ENCODE measurements at places on chromosomes 2 and 18.
A peak's percentile ranks its signal among the peaks of the same experiment; 100 is the strongest.

- DNase-seq, result no peak
These were observed 1500.3 kb downstream of the LRP1B start for GRCh38 chr2:140630557-140630956.

GRCh38 chr2:234674781-234675201, 177.9 kb upstream of the ARL4C start:
- no peak for DNase-seq

- no peak for DNase-seq
These were observed 12.9 kb downstream of the CCDC148 start for GRCh38 chr2:158443606-158444005.

DNA sequence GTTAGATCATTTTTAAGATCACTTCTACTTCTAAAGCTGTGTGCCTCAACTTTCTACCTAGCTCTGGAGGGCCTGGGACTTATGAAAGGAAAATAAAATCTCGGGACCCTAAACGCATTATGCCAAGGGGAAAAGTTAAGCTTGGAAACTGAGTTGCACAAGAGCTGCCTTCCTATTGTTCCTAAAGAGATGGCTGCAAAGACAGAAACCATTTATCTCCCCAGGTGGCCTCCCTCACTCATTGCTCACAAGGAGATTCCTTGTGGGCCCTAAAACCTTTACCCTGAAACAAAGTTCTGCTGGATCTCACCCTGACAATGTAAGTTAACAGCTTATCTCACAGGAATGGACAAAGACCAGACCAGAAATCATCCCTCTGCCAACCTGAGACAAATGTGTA, 26.8 kb downstream of the TUBB6 start:
- DNase-seq, result no peak

- DNase-seq, result no peak
These were observed 3.0 kb downstream of the SCG2 start for GRCh38 chr2:223598994-223599639.

DNA sequence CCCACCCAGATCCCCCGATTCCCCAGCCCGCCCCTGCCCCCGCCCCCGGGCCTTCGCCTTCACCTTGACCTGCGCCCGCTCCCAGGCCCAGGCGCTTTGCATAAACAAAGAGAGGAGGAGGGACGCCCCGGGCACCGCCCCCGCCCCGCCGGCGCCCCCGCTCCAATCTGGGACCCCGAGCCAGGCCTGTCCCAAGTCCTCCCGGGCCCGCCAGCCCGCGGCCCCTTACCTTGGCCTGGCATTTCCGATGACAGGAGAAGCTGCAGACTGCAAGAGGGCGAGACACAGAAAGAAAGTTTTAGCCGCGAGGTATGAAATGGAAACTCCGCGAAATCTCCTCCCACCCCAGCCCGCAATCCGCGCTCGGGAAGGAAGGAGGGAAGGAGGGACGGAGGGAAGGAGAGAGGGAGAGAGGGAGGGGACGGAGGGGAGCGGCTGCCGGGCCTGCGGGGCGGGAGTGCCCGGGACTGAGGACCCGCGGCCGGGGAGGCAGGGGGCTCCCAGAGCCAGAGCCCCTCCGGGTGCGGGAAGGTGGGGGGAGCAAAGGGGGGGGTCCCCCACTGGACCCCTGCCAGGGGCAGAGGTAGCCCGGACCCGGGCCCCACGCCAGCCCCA, 24.2 kb downstream of the TNS1 start:
- peak; percentile 20 for DNase-seq

DNA sequence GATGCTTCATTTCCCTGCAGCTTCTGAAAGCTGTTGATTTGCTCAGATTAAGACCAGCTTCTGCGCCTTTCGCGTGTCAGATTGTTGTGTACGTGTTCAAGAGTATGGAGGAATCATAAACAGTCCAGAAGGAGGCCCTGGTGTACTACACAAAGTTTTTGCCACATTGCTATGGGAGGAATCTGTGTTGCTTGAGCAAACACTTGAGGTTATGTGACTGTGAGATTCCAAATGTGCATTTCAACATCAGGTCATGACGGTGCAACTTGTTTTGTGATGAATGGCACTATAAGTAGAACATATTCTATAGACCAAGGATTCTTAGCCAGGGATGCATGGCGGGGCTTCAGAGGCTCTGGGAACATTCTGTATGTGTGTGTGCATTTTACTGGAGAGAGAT, 35.0 kb downstream of the SRSF7 start:
- DNase-seq, result no peak

DNA sequence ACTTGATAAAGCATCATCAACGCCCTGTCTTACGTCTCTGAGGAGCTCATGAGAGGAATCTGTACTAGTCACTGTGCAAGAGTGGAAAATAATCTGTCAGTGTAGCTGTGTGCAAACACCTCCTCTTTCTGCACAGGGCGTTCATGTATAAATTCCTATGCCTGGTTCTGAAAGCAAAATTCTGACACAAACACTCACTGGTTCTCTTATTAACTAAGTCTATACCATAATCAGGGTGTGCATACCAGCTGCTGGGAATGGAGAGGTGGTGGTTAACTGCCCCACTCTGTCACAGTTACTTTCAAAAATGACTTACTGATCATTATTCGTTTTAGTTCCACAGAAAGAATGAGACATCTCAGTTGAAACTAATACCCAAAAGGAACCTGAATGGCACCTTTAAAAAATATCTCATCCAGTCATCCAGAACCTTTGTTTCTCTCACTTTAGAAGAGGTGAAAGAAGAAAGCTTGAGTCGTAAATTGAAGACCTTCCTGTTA, 35.7 kb downstream of the STK39 start:
- no peak for DNase-seq

DNA sequence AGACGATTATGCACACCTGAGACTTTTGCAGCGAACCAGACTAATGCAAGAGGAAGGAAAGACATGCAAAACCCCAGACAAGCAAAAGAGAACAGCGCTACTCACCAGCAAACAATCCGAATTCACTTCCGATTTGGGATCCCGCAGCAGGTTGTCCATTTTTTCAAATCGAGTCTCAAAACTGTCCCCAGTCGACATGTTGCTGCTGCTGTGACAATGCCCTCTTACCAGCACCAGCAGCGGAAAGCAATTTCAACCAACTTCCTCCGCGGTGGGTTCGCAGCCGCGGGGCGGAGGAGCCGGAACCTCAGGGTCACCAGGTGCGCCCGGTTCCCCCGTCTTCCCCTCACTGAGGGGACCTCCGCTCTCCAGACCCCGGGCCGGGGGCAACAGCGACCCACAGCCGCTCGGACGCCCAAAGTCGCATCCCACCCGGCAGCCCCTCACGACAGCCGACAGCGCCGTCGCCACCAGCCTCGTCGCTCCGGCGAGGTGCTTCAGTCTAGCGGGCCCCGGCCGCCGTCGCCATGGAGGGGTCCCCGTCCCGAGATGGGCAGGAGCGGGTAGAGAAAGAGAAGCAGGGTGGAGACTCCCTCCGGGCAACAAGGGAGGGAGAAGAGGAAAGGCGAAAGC, 784 bp downstream of the ROCK1 start:
- DNase-seq, result no peak

DNA sequence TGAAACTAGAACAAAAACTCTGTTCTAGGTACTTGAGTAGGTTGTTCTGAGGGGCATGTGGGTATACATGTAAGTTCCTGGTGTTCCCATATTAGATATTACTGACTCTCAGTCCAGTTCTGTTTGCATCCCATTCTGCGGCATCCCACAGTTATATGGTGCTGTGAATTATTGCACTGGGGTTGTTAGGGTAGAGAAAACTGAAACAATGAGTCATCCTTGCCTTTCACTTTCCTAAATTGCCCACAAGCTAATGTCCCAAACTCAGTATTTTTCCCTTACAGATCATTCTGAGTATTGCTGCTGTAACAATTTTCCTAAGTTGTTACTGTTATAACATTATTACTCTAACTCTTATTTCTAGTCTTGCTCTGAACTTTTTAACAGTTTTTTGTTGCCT, 3.0 kb downstream of the WDR75 start:
- DNase-seq, result no peak

DNA sequence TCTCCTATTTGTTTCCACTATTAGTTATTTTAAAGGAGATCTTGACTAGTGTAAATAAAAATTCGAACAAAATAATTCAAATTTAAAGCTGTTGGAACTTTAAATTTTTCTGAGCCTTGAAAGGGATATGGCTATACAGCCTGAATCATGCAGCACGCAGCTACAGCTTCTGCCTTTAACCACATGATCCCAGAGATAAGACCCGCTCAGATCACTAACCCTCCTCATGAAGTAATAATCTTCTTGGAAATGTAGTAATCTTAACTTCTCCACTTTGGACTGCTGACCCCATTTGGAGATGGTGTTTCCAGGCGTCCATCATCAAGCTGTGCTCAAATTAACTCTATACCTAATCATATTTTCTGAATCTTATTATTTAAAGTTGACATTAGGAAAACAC, 336.6 kb downstream of the DSC3 start:
- no peak for DNase-seq
